Stimulated activated CD8-positive, alpha-beta memory T cell treated with anti-CD3 and anti-CD28 coated beads, Interleukin-4, amount 100 ng/mL, for 24 hours (primary cell): ENCODE measurements at places on chromosomes 1 and 21.

DNA sequence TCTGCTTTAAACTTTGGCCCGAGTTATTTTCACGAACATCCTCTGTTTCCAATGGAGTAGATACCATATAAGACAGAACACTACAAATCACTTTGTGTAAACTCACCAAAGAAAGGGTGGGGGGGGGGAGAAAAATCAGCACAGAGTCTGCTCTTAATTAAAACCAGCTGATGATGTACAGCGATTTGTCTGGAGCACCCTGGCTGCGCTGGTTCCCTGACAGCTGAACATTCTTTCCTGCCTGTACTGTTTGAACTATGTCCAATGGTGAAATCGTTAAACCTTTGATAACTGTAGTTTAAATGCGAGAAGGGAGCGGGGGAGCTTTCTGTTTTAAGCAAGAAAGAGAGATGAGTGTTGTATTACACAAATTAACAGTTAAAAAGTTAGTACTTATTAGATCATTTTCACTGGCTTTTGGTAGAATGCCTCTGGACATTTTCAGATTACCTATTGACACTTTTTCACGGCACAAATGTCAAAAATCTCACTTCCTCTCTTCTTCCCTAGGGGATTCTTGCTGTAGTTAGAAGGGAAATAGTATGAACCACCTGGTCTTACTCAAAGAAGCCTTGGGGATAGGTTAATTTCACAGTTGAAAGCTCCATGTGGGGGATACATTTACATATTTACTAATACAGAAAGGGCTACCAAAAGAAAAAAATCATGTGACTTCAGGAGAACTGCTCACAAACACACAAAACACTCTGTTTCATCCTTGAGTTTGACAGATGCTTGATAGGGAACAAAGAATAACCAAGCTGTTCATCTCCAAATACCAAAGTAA lies 140.2 kb upstream of the RUNX1 start:
- DNase-seq, result no peak

DNA sequence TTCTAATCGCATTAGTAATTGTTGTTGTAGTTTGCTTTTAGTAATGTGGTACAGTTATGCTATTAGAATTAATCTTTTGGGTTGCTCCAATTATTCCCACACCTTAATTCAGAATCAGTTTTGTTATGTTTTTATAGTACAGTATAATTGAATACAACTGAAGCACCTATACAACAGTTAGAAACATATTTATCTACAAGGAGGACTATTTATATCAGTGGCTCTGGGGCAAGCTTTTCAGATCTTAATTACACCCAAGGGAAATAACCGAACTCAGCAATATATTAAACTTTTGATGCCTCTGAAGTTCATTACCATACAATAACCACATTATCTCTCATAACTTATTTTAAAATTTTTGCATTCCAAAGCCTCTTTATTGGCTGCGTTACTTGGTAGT lies 74.4 kb downstream of the LHX9 start:
- DNase-seq, result no peak

GRCh38 chr1:228347181-228347580 lies 59.5 kb downstream of the TRIM11 start:
- no peak for DNase-seq

DNA sequence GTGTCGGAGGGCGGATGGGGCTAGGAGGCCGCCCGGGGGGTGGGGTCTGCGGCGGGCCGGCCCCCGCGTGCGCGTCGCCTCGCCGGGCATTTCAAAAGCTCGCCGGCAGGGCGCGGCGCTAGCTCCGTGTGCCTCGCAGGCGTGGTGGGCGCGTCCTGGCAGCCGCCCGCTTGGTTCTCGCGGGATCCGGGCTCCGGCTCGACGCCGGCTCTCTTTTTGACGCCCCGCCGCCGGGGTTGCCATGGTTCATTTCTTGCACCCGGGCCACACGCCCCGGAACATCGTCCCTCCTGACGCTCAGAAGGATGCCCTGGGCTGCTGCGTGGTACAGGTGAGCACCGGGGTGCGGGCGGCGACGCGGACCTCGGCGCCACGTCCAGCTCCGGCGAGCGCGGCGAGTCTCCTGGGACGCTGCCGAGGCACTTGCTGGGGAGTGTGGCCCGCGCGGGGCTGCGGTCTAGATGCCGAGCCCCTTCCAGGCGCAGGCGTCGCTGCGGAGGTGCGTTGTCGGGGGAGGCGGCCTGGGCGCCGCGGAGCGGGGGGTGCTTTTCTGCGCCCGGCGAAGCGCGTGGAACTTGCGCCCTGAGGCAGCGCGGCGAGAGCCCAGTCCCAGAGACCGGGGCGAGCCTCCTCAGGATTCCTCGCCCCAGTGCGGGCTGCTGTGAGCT lies at the start of gene ZYG11A:
Gene ZYG11A (plus strand): TSS at position 118 of the 668 bp plus-strand sequence. CDS start 124 bp downstream, at position 242.
- DNase-seq, result peak; percentile 60

DNA sequence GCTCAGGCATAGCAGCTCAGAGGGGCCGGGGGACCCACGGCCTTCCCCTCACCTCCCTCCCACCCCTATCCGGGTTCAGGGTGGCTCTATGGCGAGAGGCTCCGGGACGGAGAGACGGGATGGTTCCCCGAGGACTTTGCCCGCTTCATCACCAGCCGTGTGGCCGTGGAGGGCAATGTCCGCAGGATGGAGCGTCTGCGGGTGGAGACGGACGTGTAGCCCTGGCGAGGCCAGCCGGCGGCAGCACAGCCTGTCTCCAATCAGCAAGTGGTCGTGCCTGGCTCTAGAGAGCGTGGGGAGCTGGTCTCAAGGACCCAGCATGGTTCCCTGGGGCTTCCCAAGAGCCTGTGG lies 25.9 kb downstream of the ARHGEF16 start:
- no peak for DNase-seq

DNA sequence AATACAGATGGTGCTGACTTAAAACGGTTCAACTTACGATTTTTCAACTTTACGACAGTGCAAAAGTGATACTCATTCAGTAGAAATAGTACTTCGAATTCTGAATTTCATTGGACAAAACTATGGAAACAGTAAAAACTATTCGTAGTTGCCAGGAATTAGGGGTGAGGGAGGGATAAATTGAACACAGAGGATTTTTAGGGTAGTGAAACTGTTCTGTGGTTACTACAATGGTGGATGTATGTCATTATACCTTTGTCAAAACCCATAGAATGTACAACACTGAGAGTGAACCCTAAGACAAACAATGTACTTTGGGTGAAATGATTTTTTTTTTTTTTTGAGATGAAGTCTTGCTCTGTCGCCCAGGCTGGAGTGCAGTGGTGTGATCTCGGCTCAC lies 7.5 kb downstream of the DDR2 start:
- no peak for DNase-seq

DNA sequence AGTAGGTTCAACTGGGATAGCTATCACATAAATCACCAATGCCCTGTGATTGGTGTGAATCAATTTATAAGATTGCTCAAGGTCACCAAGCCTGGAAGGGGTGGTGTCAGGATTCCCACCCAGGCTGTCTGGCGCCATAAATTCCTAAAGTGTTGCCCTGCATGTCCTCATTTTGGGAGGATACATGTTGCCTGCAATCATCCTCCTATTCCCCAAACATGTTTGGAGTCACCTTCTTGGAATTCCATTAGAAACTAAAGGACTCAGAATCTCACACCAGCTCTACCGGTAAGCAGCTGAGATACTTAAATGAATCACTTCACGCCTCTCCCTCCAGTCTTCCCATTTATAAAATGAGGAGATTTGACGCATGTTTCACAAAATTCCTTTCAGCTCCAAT lies 54.1 kb upstream of the SLC45A1 start:
- DNase-seq, result no peak

DNA sequence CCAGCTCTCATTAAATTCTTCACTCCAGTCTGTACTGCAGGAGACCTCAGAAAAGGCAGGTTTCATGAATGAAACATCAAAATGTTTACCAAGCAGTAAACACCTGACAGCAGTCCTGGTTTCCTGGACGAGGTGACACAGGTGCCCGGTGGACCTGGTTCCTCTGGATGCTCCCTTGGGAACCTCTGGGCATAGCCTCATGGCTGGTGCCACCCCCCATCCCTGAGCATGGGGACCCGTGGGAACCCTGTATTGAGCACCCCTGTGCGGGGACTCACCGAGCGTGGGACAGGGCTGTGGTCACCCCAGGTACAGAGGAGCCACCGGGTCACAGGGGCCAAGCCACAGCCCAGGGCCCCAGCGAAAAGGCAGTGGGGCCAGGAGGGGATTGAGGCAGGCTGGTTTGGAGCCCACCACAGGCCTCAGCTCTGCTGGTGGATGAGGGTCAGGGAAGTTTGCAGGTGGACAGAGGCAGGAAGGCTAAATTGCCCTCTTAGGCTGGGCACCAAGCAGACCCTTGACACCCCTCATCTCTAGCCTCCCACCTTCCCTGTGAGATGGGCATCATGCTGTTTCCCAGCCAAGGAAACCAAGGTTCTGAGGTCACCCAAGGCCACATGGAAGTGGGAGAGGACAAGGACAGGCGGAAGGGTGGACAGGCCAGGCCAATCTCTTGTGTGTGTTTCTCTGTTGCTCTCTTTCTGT lies 158.4 kb downstream of the PTPRU start:
- DNase-seq, result no peak

DNA sequence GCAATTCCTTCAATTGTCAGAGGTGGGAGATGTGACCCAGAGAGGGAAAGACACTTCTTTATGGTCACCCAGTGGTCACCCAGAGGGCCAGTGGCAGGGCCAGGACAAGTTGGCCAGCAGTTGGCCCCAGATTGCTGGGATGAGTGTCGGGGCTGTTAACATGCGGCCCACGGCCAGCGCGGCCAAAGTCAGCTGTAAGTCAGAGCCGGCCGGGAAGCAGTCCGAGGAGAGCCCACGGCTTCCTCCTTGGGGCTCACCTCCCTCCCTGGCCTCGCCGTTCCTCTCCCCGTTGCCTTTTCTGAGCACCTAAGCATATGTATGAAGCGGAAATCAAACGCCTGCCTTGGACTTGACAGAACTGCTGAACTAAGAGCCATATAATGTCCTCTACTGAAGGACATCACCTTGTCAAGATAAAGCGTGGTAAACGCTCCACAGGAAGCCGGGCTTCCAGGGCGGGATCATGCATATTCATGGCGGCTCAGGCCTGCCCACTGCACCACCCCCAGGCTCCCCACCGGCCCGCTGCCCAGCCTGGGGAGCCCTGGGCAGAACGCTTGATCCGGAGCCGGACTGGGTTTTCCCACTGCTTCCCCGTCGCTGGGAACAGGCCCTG lies 245.4 kb upstream of the POU3F1 start:
- no peak for DNase-seq

GRCh38 chr21:46000182-46000730 lies 18.7 kb downstream of the COL6A1 start:
- no peak for DNase-seq
